GM23338 (cell line): ENCODE measurements at places on chromosomes 7 and 10. TPM values are rescaled to one million over a fixed set of nuclear protein-coding genes. Genes with fewer than 3 reads are reported as not detected.

DNA sequence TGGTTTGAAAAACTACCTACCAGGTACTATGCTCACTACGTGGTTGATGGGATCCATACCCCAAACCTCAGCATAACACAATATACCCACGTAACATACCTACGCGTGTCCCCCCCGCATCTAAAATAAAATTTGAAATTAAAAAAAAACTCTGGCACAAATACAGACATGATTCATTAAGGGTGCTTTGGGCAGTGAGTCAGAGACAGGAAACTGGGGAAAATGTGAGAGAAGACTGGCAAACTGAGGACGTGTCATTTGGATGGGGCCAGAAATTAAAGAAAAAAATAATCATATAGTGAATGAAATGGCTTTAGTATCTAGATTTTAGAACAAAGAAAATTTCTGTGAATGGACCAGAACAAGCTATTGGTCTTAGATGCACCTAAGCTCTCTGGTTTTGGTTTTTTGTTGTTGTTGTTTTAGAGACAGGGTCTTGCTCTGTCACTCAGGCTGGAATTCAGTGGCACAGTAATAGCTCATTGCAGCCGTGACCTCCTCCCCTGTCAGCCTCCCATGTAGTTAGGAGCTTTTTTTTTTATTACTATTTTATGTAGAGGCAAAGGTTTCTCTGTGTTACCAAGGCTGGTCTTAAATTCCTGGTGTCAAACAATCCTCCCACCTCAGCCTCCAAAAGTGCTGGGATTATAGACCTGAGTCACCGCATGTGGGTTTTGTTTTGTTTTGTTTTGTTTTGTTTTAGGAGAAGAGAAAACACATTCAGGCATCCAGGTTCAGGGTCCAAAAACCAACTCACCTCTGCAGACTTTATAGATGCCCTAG, 5.9 kb upstream of the PRSS58 start:
- DNase-seq, result no peak
- H3K27me3 ChIP-seq, result no peaks in the 10 kb centered on the region
- H3K36me3 ChIP-seq, result no peaks in the 10 kb centered on the region
- no peak overlapping the region for H3K4me3 ChIP-seq
- H3K4me1 ChIP-seq, result no peaks in the 10 kb centered on the region

DNA sequence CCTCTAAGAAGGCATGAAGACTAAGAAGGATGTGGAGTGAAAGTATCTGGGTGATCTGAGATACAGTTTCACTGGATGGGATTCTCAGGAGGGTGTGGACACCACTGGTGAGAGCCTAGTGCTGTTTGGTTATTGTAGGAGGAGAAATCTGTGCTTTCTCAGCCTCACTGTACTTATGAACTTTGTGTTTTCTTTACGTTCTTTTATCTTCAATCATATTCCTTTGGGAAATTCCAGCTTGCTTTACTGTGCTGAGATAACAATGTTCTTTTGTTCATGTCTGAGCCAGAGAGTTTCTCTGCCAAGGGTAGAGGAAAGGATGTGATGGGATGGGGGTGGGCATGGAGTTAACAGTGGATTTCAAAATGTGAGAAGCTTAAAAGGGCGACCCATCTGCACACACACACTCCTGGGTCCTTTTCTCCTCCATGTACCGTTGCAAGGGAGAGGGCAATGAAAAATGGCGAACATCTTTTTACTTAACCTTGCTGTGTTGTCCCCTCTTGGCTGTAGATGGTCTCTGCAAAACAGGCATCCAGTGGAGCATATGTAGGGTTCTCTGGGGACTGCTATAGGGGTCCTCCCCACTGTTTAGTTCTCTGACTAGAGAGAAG, 25.0 kb upstream of the TAX1BP1 start:
- DNase-seq, result no peak
- H3K4me3 ChIP-seq, result no peak overlapping the region
- H3K27me3 ChIP-seq, result no peaks in the 10 kb centered on the region

DNA sequence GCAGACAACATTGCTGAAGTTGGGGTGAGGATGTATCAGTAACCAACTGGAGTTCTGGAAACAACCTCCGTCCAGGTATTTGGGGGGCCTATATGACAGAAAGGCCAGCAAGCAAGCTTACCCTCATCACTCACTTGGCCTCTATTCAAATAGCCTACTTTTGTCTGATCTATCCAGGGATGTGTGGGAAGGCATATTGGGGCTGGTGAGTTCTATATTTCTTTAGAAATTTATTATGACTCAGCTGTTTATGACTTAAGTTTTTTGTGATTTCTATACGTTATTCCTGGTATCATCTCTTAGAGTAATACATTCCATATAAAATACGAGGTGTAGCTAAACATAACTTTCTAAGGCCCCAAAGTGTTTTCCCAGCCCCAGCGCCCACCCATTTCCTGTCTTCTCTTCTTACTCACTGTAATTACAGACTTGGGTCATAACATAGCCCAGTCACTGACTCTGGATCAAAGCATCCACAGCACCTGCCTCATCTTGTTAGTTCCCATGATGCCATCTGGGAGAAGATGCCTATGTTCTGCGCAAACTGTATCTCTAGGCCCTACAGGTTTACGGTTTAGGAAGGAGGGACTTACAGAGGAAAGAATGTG, 18.1 kb downstream of the GARS1 start:
- no peak overlapping the region for H3K4me3 ChIP-seq
- H3K27me3 ChIP-seq, result no peaks in the 10 kb centered on the region
- no peak for DNase-seq
- H3K27ac ChIP-seq, result 0 out of 2 replicates have a peak overlapping the region, but pooled peaks have one; percentile 64

- no peak overlapping the region for H3K4me3 ChIP-seq
- no peaks in the 10 kb centered on the region; the same call in none of the 2 replicates for H3K36me3 ChIP-seq
- no peak overlapping the region for H3K27ac ChIP-seq
- H3K27me3 ChIP-seq, result no peaks in the 10 kb centered on the region
- DNase-seq, result no peak
These were observed 461.6 kb upstream of the DPP6 start for GRCh38 chr7:153590571-153590970.

- no peak overlapping the region for H3K4me3 ChIP-seq
- H3K27ac ChIP-seq, result no peak overlapping the region
- no peaks in the 10 kb centered on the region for H3K36me3 ChIP-seq
These were observed 1614.3 kb downstream of the REEP3 start for GRCh38 chr10:65135508-65135907.

DNA sequence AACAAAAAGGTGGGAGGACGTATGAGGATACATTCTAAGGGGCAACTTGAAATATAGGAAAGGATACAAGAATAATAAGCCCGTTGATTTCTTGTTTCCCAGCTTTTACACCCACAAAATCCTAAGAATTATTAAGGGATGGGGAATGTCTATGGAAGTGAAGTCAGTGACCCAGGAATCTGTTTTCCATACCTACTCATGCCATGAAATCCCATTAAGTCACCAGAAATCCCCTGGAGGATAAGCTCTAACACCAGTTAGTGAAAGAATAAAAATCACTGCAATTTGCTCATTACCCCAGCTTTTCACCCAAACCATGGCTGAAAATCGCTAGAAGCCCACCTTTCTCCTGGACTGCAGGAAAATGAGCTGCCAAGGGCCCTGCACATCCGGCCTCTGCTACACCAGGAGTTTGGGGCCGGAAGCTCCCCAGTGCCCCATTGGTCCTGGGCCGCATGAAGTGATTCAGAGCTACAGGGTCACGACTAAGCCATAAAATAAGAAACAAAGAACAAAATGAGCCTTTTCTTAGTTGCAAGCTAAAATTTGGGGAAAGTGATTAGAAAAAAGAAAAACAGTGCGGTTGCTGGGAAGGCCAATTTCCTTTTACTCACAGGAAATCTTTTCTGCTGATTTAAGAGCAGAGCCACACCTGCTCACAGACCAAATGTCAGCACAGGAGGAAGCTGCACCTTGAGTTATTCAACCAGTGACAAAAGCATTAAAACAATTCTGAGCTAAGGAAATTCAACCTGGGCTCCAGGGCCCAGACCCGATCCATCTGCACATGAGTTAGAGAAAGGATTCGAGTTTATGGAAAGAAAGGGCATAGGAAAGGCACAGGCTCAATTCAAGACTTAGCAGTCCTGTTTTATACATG, 40.3 kb downstream of the HIPK2 start:
- H3K36me3 ChIP-seq, result no peaks in the 10 kb centered on the region
- DNase-seq, result no peak
- H3K4me3 ChIP-seq, result no peak overlapping the region
- H3K4me1 ChIP-seq, result no peaks in the 10 kb centered on the region
- H3K27me3 ChIP-seq, result no peaks in the 10 kb centered on the region

GRCh38 chr7:137801003-137801402, 45.8 kb downstream of the DGKI start:
- H3K27ac ChIP-seq, result no peak overlapping the region
- peaks cover 24% of the 10 kb centered on the region for H3K4me1 ChIP-seq
- DNase-seq, result no peak
- H3K27me3 ChIP-seq, result no peaks in the 10 kb centered on the region

DNA sequence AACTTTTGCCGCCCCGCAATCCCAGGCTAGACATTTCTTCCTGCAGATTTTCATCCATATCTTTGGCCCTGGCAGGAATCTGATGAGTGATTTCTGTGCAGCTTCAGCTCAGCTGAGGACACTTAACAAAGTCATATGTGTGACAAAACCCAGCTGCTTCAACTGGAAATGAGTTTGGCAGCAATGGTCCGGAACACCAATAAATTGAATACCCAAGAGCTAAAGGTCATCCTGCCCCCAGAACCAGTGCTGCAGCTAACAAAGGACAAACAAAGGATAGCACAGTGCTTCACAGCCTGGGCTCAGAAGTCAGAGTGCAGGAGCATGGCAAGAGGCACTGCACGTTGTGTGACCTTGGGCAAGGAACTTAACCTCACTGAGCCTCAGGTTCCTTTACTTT, 40.0 kb upstream of the TRIL start:
- no peaks in the 10 kb centered on the region for H3K27me3 ChIP-seq
- H3K4me1 ChIP-seq, result peaks cover 12% of the 10 kb centered on the region
- no peak for DNase-seq
- H3K27ac ChIP-seq, result no peak overlapping the region
- no peak overlapping the region for H3K4me3 ChIP-seq
- no peaks in the 10 kb centered on the region for H3K36me3 ChIP-seq

DNA sequence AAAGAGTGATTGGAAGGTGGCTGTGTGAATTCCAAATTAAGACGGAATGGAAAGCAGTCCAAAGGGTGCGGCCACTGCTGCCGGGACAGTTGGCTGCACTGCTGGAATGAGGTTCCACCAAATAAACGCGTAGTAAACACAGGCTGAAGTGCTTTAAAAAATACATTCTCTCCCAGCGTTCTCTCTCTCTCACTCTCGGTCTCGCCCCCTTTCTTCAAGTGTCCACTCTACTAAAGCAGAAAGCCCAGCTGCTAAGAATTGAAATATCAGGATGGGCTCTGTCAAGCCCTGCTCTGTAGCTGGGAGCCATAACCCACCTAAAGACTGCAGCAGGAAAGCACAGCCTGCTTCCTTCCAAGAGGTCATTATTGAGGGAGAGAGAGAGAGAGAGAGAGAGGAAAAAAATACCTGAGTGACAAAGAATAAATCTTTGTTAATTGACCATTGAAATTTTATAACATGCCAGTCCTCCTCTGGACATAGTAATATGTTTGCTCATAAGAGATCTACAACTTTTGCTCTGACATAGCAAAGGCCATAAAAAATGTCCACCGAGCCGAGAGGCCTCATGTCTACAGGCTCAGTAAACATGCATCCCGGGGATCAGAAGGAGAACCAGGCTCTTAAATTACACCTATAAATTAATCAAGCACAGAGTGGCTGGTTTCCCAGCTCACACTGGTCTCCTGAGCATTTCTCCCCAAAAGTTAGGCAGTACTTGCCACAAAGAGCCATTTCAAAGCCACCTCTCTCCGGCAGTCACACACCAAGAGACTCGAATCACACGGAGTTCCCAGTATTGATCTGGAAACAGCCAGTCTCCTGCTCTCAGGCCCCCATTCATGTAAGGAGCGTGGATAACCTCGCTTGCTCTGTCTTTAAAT, 72.8 kb downstream of the FGFR2 start:
- peaks cover 26% of the 10 kb centered on the region for H3K36me3 ChIP-seq
- peaks cover 40% of the 10 kb centered on the region for H3K4me1 ChIP-seq
- no peak for DNase-seq
- no peak overlapping the region for H3K4me3 ChIP-seq

DNA sequence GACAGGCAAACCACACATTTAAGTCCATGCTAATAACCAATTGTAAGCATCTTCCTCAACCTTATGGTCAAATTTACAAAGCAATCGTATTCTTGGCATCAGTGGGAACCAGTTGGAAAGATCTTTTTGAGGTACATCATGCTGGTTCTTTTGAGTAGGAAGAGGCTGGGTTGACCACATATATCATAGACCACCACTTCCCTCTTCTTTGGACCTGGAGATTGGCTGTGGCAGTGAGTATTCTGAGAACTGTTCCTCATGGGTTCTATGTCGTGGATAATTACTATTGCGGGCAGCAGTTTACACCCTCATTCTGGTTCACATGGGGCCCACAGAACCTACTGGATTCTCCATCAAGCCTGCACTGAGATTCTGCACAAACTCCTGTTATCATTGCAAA, 35.5 kb upstream of the C1GALT1 start:
- no peak overlapping the region for H3K4me3 ChIP-seq
- H3K36me3 ChIP-seq, result no peaks in the 10 kb centered on the region; the same call in 1 of the 2 replicates
- H3K4me1 ChIP-seq, result no peaks in the 10 kb centered on the region

DNA sequence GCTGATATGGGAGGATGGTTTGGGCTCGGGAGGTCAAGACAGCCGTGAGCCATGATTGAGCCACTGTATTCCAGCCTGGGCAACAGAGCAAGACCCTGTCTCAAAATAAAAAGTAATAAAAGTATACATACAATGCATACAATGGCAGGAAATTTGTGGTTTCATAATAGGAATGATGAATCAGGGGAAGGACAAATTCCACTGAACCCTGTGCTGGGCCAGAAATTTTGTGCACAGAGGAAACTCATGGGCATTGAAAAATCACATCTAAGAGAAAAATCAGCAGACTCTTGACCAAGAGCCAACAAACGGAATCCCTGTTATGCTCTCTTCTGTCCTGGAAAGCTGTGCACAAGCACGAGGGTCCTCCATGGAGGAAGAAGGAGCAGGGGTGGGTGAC, 35.1 kb downstream of the SEM1 start:
- H3K4me1 ChIP-seq, result no peaks in the 10 kb centered on the region
- H3K27me3 ChIP-seq, result no peaks in the 10 kb centered on the region
- no peak overlapping the region for H3K27ac ChIP-seq
- H3K4me3 ChIP-seq, result no peak overlapping the region

- no peak overlapping the region for H3K27ac ChIP-seq
- no peaks in the 10 kb centered on the region for H3K36me3 ChIP-seq
- peaks cover 58% of the 10 kb centered on the region for H3K4me1 ChIP-seq
- DNase-seq, result no peak
- H3K27me3 ChIP-seq, result no peaks in the 10 kb centered on the region
These were observed 17.4 kb downstream of the CCDC6 start for GRCh38 chr10:59888781-59889435.

GRCh38 chr10:109317746-109318366, 605.5 kb downstream of the XPNPEP1 start:
- no peak overlapping the region for H3K4me3 ChIP-seq
- H3K36me3 ChIP-seq, result no peaks in the 10 kb centered on the region
- DNase-seq, result no peak
- H3K27ac ChIP-seq, result no peak overlapping the region
- H3K27me3 ChIP-seq, result no peaks in the 10 kb centered on the region

The PAOX gene
- total RNA-seq, result 8.7 and 8.8 TPM in 2 replicates

The ANKRD30A gene
- not detected in 2 replicates for total RNA-seq

The CYP3A7 gene
- not detected in 2 replicates for total RNA-seq

The PPP1R17 gene
- 0.27 and 0.52 TPM in 2 replicates for total RNA-seq

The WEE2 gene
- 0.16 TPM in 1 of 2 replicates, not detected in the other for total RNA-seq
